ENCODE measurements at places on chromosomes 5 and 9.

DNA sequence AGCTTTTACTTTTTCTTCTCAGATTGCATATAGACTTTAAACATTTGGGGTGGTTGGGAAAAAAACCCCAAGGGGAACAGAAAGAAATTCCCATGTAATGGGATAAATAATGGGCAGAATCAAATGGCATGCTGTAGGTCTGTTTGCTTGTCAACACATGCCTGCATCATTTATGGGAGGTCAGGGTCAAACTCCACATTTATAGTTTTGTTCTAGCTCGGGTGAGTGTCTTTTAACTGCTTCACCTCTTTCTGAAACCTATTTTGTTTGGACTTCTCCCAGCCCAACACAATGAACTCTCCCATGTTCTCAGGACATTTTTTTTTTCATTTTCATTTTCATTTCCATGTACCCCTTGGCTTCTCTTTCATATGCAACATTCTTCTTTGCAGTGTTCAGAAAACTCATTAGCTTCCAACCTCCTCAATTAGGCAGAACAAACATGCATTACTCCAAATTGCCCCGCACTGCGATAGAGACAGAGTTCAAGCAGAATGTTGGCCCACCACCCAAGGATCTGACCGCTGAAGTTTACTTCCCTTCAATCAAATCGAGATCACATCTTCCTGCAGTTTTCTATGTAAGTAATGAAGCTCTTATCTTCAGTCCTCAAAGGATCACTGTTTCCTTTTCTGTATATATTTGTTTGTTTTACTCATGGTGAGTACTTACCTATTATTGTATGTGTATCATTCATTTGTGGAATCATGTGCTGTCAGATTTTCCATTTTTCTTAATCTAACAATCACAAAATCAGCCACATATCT is 354.6 kb downstream of the ZSWIM6 start:
- DNase-seq: no peak

- no peak for DNase-seq
Observed at GRCh38 chr9:89194421-89195130, 16.0 kb upstream of the SHC3 start.

DNA sequence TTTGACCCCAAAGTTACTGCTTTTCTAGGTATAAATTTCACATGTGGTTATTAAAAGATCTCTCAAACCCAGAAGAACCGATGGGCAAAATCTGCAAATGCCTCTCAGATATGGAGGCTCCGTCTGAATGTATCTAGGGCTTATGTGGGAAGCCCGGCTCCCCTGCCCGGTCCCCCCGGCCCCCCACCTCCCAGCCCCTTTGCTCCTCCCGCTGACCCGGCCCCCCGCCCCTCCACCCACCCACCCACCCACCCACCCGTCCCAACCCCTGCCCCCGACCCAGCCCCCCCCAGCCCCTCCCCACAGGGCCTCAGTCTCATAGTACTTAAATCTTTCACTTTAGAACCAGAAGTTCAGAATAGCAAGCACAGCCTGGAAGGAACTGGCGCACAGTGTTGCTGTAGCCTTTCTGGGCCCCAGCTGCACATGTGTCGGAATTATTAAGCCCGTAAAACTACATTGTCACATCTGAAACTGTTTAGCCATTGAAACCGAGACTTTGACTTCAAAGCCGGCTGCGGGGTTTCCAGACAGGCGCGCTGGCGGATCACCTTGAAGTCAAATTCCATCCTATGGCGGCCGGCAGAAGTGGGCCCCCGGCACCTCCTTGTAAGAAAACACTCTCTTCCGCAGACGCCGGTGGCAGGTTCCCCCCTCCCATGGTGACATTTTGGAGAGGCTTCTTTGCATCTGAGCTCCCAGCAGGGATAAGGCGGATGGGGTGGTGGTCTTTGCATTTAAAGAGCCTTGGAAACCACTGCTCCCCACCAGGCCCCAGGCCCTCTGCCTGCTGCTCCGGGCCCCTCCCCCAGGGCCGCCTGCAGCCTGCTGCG is 12.8 kb downstream of the NKD2 start:
- no peak for DNase-seq

GRCh38 chr5:131386779-131387178 is 122.9 kb downstream of the CDC42SE2 start:
- no peak for DNase-seq

- DNase-seq: peak; percentile 51
Observed at GRCh38 chr9:89425024-89425805, 72.7 kb downstream of the SEMA4D start.

DNA sequence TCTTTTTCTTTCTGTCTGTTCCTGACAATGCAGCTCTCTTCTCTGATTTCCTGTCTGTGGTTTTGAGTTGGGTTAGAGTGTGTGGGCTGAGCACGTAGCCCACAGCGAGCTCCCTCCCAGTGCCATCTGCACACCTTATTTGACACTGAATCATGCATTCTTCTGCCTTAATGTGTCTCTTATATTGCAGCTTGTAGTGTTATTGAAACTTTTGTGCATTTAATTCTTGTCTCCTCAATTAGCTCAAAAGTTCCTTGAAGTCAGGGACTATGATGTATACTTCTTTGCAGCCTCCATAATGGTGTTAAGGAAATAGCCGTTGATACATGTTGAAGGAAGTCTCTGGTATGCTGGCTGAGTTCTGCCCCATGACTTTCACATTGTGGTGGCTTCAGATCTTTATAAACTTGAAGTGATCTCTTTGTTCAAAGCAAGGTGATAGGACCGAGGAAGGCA is 576.2 kb upstream of the CLINT1 start:
- DNase-seq: peak; percentile 19

- no peak for DNase-seq
Observed at GRCh38 chr5:1399737-1400136, 45.5 kb downstream of the SLC6A3 start.

- DNase-seq: no peak
Observed at GRCh38 chr5:34511915-34512314, 144.2 kb upstream of the RAI14 start.

DNA sequence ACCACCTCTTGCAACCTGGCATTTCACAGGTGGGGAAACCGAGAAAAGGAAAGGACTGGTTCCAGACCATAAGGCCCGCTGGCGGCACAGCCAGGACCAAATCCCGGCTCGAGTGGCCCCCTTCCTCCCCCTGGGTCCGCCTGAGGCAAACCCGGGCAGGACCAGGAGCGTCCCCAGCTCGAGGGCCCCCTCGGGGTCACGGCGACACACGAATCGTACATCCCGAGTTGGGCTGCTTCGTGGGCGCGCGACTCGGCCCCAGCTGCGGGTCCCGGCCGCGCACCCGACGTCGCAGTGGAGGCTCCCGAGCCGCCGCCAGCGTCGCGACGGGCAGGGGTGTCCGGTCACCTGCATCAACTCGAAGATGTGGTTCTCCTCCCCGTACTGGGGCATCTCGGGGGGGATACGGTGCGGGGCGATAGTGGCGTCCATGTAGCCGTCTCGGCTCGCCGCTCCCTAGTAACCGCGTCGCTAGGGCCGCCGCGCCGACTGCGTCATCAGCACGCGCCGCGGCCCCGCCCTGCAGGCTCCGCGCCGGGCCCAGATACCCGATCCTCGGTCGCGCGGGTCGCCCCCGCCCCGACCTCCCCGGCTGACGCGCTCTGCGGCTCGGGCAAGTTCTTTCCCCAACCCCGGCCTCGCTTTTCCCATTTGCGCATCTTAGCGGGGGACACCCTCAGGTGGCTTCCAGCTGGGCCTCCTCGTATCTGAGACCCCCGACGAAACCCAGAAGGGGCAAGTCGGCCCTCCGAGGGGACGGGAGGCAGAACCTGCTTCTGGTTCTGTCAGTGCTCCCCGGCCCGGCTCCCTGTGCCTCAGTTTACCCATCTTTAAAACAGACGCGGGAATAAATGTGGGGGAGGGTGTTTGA is at the start of gene AK8:
AK8 (minus strand) TSS at position 461 of the 871 bp plus-strand sequence; CDS start at position 432, 29 bp downstream.
- peak; percentile 80 for DNase-seq

DNA sequence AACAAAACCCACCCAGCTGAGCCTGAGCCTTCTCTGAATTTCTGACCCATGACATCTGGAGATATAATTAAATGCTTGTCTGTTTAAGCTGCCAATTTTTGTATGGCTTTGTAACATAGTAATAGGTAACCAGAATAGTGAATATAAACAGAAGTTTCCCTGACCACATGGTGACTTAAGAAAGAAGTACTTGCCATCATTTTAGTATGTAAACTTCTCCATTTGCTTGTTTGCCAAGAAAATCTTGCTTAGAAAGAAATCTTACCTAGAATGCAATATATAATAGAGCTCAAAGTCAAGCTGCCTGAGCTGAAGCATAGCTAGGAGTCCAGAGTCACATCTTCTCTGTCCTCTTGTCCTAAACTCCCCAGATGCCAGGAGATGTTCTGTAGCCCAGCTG is 117.0 kb downstream of the PCSK1 start:
- DNase-seq: no peak

- DNase-seq: no peak
Observed at GRCh38 chr5:82924226-82925060, 152.8 kb downstream of the TMEM167A start.

DNA sequence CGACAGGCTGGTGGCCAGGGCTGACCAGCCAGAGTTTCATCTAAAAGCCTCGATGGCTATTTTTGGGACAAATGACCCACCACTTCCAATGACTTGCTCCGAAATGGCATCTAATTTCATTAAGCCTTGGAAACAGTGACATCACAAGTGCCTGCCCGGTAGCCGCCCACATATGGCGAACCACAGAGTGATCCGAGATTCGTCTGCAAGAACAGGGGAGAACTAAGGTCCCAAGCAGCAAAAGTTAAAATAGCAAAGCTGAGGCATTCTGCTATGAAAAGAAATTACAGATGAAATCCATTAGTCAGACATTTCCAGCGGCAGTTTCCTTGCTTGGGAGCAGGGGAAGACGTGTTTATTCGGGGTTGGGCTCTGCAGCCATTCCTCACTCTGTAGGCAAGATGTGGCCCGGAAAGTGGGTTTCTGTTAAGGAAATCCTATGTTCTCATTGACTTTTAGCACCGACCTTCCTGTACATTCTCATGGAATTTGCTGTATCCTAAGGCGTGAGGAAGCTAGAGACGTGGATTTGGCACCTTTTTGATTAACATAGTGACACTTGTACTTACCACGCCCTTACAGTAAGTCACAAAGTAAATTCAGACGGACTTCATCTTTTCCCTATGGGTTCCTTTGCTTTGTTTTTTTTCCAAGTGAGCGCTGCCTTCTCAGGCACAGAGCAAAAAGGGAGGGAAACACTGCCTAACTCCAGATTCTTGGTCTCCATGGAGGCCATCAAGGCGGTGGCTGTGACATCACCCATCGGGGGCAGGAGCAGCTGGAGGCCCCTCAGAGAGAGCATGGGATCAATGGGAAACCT is 45.1 kb downstream of the ERGIC1 start:
- no peak for DNase-seq

- peak; percentile 12 for DNase-seq
Observed at GRCh38 chr5:466661-467310, 23.8 kb downstream of the EXOC3 start.

DNA sequence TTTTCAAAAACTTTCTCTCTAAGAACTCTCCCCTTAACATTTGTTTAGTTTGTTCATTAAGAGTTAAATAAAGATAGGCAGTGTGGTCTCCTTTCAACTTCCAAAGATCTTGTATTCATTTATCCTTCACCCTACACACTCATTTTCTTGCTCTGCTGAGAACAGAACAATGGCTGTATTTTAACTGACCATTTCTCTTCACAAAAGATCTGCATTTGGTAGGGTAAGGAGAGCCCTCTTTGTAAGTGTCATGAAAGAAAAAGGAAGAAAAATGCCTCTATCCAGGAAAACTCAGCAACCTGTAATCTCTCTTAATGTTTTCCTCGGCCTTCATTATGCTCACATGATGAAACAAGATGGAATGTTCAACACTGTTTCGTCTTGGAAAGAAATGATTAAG is 193.7 kb upstream of the TLE4 start:
- DNase-seq: no peak

DNA sequence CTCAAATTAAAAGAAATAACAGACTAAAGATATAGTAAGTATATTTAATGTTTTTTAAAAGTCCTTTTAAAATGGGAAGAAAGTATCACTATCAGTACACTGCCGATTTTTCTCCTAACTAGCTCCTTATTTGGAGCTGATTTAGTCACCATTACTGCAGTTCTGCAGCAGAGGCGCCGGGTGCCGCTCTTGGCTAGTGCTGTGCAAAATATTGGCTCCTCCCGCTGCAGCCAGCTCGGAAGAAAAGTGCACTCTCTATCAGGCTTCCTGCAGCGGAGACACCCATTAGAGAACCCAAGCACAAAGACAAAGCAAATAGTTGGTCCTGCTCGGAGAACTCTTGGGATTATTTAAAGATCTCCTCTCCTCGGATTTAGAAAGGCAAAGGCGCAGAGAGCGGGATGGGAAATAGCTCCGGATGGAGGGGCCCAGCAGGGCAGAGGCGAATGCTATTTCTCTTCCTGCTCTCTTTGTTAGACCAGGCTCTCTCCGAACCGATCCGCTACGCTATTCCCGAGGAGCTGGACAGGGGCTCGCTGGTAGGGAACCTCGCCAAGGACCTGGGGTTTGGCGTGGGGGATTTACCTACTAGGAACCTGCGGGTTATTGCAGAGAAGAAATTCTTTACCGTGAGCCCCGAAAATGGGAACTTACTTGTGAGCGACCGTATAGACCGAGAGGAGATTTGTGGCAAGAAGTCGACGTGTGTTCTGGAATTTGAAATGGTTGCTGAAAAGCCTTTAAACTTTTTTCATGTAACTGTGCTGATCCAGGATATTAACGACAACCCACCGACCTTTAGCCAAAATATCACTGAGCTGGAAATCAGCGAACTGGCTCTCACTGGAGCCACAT is at the start of gene PCDHGB3:
PCDHGB3 (plus strand) TSS at position 249 of the 855 bp plus-strand sequence; CDS start at position 402, 153 bp downstream.
- no peak for DNase-seq

DNA sequence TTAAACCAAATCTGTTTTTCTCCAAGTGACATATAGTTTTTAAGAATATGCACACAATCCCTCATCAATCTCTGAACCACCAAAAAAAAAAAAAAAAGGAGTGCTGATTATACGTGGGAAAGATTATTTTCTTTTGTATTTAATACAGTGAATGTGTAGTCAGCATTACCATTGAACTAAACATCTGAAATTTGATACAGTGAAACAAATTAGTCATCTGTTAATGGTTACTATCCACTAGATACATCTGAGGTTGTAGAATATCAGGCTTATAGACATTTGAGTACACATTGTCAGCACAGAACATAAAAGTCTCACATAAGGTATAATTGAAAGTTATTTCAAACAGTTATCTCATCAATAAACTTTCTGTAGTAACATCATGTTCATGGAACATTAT is 87.0 kb downstream of the SLF1 start:
- no peak for DNase-seq

GRCh38 chr9:382383-382782 is 167.7 kb downstream of the DOCK8 start:
- DNase-seq: no peak

GRCh38 chr9:36764364-36765076 is 191.8 kb downstream of the MELK start:
- DNase-seq: no peak

- DNase-seq: no peak
Observed at GRCh38 chr5:122149321-122150090, 20.2 kb downstream of the ZNF474 start.
